ENCODE measurements at places on chromosomes 13 and 19.

DNA sequence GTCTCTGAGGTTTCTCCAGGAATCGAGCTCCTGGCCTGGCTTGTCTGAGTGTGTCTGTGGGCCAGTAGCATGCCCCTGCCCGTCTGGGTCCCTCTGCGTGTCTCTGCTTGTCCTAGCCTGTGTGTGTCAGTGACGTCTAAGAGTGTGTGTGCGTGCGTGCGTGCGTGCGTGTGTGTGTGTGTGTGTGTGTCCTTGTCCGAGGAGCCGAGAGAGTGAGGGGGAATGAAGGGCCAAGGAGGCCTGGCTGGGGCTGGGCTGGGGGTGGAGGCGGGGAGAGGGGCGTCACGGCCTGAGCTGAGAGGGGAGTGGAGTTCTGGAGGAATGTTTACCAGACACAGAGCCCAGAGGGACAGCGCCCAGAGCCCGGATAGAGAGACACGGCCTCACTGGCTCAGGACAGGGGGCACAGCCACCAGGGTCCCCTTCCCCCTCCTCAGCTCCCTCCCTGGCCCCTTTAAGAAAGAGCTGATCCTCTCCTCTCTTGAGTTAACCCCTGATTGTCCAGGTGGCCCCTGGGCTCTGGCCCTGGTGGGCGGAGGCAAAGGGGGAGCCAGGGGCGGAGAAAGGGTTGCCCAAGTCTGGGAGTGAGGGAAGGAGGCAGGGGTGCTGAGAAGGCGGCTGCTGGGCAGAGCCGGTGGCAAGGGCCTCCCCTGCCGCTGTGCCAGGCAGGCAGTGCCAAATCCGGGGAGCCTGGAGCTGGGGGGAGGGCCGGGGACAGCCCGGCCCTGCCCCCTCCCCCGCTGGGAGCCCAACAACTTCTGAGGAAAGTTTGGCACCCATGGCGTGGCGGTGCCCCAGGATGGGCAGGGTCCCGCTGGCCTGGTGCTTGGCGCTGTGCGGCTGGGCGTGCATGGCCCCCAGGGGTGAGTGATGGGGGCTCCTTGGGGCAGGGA, at the start of gene AXL:
AXL (plus strand) TSS at position 609 of the 893 bp plus-strand sequence; CDS start at position 779, 170 bp downstream.
- DNase-seq: no peak

GRCh38 chr13:30355384-30355699, 48.0 kb upstream of the KATNAL1 start:
- peak; percentile 34 for DNase-seq

- DNase-seq: no peak
These were observed 18.1 kb upstream of the EID2 start for GRCh38 chr19:39557811-39558623.

DNA sequence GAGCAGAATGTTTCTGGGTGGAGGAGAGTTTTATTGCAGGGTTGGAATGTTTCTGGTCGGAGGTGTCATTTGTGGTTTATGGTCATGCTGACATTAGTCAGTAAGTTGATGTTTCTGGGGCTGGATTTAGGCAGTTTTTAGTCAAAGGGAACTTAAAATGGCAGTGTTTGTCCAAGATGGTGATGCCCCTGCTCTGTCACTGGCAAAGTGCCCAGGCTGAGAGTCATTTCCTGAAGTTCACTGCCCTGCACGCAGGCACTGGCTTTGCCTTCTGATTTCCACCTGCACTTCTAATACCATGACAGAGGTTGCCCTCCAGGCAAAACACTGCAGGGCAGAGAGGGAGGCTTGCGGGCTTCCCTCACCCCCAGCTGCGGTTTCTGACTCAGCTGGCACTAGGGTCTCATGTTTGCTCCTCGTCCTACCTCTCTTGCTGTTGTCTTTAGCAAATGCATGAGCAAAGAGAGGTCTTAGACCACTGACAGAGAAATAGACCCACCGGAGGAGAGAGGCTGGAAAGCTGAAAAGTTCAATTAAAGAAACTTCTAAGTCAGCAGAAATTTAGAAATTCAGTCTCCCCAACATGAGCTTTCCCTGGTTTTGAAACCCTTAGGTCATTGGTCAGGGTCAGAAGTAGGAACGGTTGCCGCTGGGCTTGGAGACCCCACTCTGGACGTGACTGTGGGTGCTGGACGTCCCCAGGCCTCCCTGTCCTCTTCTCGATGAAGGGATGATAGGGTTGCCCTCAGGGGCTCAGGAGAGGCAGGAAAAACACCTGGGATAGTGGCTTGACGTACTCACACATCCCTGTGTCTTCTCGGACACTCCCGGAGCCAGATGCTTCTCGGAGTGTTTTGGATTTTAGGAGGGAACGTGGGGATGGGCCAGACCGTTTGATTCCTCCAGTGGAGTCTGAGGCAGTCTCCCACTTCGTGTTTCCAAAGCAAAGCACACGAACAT, 26.3 kb downstream of the TMEM255B start:
- DNase-seq: no peak

- no peak for DNase-seq
These were observed 36.2 kb downstream of the C13orf46 start for GRCh38 chr13:113937527-113938180.

GRCh38 chr13:105139048-105139379, 1396.4 kb downstream of the EFNB2 start:
- DNase-seq: no peak

DNA sequence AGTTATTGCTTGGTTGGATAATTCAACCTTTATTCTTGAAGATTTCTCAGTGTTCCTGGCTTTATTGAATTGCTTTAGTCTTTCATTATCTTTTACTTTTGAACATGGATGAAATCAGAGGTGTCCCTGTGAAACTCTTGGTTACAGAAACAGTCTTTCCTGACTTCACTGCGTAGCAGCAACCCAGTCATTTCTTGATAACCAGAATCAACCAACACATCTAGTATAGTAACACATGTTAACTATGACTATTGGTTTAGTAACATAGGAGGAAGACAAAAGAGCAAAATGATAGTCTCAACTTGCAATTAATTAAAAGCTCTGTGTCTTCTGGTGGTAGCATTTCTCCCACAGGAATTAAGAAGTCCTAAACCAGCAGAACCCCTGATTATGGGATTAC, 393.6 kb downstream of the GPC5 start:
- DNase-seq: no peak

DNA sequence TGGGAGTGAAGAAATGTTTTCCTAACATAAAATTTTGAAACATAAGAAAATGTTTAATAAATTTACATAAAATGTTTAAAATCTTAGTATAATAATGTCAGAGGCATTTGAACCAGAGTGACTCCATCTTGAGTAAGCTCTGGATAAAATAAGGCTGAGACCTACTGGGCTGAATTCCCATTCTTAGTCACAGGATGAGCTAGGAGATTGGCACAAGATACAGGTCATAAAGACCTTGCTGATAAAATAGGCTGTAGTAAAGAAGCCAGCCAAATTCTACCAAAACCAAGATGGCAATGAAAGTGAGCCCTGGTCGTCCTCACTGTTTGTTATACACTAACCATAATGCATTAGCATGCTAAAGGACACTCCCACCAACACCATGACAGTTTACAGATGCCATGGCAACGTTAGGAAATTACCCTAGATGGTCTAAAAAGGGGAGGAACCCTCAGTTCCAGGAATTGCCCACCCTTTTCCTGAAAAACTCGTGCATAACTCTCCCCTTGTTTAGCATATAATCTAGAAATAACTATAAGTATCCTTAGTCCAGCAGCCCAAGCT, 1184.0 kb downstream of the UQCRFS1 start:
- no peak for DNase-seq
